GM23338 (cell line): ENCODE measurements at places on chromosomes 5 and 9. TPM values are rescaled to one million over a fixed set of nuclear protein-coding genes. Genes with fewer than 3 reads are reported as not detected.

DNA sequence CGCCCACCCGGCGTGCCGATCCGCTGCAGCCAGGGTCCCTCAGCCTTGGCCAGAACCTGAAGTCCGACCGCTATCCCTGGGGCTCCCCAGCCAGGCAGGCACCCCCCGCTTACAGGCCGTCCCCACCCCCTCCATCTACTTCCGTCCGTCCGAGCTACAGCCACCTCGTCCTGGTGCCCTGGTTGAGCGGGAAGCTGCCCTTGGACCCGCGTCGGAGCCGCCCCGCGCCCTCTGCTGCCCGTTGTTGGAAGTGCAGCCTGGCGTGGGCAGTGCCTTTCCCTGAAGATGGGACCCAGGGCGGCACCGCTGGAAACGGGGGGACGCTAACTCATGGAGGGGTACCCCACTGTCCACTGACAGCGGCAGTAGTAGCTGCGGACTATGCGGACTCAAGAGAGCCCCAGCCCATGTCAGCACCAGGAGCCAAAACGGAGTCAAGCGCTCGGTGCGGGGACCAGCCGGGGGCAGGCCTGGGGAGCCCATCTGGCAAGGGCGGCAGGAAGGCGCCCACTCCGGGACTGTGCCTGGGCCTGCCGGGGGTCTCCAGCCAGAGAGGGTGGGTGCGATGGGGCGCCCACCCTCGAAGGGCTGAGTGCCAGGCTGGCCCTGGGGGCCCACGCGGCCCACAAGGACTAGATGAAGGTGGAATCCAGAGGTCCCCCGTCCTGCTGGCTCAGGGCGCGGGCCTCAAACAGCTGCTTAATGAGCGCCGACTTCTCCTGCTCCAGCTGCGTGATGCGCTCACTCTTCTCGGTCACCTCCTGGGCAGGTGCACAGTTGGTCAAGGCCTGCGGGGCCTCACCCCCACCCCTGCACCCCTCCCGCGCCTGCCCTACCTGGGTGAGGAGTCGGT lies 6.1 kb downstream of the SAPCD2 start:
- H3K4me3 ChIP-seq, result no peak overlapping the region
- H3K4me1 ChIP-seq, result peaks cover 12% of the 10 kb centered on the region; the same call in 1 of the 2 replicates
- H3K27ac ChIP-seq, result no peak overlapping the region

Gene GFI1B
- 0.28 TPM in 1 of 2 replicates, not detected in the other for polyA plus RNA-seq

DNA sequence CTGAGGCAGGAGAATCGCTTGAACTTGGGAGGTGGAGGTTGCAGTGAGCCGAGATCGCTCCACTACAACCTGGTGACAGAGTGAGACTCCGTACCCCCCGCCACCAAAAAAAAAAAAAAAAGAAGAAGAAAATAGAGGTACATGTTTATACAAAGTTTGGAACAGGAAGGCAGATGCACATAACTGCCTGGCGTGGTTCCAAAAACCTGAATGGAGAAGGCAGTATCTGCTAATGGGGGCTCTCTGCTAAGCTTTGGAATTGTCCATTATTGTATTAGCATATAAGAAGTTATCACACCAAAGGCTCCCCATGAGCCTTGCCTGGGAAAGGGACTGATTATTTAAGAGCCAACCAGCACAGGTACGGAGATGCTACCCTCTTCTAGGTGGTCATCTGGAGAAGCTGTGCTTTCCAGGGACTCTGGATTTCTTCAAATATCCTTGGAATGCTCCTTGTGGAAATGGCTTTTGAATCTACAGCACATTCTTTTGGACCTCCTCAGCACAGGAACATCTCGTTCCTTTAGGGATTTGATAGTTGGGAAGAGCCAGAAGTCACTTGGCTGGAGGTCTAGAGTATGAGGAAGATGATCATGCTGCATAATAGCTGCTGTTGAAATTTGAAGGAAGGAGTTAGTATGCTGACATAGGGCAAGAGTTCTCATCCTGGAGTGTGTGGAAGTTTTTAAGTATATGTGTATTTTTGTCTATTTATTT lies 42.5 kb upstream of the ABCA1 start:
- no peaks in the 10 kb centered on the region for H3K36me3 ChIP-seq
- no peaks in the 10 kb centered on the region for H3K27me3 ChIP-seq
- no peak for DNase-seq
- peaks cover 10% of the 10 kb centered on the region for H3K4me1 ChIP-seq
- no peak overlapping the region for H3K4me3 ChIP-seq

Gene C1QTNF2
- polyA plus RNA-seq, result 0.61 and 0.92 TPM in 2 replicates

Gene EGFL7
- polyA plus RNA-seq, result 38.2 and 44.4 TPM in 2 replicates

Gene ORM2
- 0.76 and 0.90 TPM in 2 replicates for polyA plus RNA-seq

- DNase-seq, result no peak
- no peak overlapping the region for H3K27ac ChIP-seq
- H3K4me1 ChIP-seq, result no peaks in the 10 kb centered on the region; the same call in 1 of the 2 replicates
- no peak overlapping the region for H3K4me3 ChIP-seq
- no peaks in the 10 kb centered on the region for H3K36me3 ChIP-seq
Observed at GRCh38 chr5:58077966-58078365, 381.9 kb downstream of the PLK2 start.

GRCh38 chr5:55136521-55136920 lies 23.4 kb upstream of the GPX8 start:
- H3K4me1 ChIP-seq, result no peaks in the 10 kb centered on the region
- no peak overlapping the region for H3K4me3 ChIP-seq
- H3K27ac ChIP-seq, result no peak overlapping the region
- H3K36me3 ChIP-seq, result no peaks in the 10 kb centered on the region

DNA sequence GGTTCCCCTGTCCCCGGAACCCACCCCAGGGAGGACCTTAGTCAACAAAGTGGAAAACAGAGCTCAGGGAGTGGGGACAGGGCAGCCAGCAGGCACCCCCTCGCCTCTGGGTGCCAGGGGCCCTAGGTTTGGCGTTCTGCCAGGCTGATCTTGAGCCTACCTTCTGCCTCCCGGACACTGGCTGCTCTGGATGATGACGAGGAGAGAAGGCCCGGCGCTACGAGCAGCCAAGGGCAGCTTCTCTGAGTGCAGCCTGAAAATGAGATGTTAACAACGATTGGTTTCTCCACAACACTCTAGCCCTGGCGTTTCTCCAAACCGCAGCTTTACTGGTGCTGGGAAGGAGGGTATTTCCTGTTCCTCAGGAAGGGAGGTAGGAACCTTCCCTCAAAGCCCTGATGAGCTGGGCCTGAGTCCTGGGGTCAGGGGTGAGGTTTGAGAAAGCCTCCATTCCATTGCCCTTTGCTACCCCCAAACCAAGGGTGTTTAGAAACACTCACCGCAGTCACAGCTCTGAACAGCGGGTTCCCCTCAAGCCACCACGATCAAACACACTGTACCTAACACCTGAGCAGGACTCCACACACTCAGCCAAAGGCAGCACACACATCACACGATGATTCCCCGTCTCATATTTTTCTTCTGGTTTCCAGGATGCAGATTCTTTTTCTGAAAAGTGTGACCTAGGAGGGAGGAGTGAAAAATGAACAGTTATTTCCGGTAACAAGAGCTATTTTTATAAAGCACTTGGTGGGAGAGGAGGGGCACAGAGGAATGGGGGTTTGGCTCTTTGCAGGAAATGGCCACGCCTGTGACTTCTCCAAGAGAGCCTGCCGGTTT lies at the start of gene STING1:
STING1 (minus strand) TSS at position 709 of the 840 bp plus-strand sequence. CDS start 1,054 bp downstream, outside the sequence.
- H3K4me1 ChIP-seq, result peaks cover 8% of the 10 kb centered on the region; the same call in 1 of the 2 replicates
- DNase-seq, result no peak
- no peaks in the 10 kb centered on the region for H3K36me3 ChIP-seq
- H3K27me3 ChIP-seq, result no peaks in the 10 kb centered on the region

DNA sequence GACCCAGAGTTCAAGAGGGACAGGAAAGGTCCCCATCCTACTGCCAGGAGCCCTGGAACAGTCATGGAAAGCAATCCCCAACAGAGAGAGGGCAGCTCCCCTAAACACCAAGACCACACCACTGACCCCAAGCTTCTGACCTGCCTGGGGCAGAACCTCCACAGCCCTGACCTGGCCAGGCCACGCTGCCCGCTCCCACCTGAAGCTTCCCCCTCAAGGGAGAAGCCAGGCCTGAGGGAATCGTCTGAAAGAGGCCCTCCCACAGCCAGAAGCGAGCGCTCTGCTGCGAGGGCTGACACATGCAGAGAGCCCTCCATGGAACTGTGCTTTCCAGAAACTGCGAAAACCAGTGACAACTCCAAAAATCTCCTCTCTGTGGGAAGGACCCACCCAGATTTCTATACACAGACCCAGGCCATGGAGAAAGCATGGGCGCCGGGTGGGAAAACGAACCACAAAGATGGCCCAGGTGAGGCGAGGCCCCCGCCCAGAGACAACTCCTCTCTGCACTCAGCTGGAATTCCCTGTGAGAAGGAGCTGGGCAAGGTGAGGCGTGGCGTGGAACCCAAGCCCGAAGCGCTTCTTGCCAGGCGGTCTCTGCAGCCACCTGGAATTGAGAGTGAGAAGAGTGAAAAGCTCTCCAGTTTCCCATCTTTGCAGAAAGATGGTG lies 31.6 kb downstream of the CD180 start:
- no peak overlapping the region for H3K27ac ChIP-seq
- no peak overlapping the region for H3K4me3 ChIP-seq
- no peaks in the 10 kb centered on the region for H3K27me3 ChIP-seq
- DNase-seq, result no peak
- no peaks in the 10 kb centered on the region for H3K4me1 ChIP-seq

GRCh38 chr5:143683459-143683858 lies 128.5 kb upstream of the HMHB1 start:
- no peak for DNase-seq
- H3K4me3 ChIP-seq, result no peak overlapping the region
- H3K27ac ChIP-seq, result no peak overlapping the region
- no peaks in the 10 kb centered on the region for H3K27me3 ChIP-seq
- no peaks in the 10 kb centered on the region for H3K36me3 ChIP-seq
- H3K4me1 ChIP-seq, result no peaks in the 10 kb centered on the region

GRCh38 chr5:22344000-22344399 lies 509.1 kb downstream of the CDH12 start:
- H3K36me3 ChIP-seq, result no peaks in the 10 kb centered on the region
- no peaks in the 10 kb centered on the region for H3K27me3 ChIP-seq
- no peaks in the 10 kb centered on the region for H3K4me1 ChIP-seq

DNA sequence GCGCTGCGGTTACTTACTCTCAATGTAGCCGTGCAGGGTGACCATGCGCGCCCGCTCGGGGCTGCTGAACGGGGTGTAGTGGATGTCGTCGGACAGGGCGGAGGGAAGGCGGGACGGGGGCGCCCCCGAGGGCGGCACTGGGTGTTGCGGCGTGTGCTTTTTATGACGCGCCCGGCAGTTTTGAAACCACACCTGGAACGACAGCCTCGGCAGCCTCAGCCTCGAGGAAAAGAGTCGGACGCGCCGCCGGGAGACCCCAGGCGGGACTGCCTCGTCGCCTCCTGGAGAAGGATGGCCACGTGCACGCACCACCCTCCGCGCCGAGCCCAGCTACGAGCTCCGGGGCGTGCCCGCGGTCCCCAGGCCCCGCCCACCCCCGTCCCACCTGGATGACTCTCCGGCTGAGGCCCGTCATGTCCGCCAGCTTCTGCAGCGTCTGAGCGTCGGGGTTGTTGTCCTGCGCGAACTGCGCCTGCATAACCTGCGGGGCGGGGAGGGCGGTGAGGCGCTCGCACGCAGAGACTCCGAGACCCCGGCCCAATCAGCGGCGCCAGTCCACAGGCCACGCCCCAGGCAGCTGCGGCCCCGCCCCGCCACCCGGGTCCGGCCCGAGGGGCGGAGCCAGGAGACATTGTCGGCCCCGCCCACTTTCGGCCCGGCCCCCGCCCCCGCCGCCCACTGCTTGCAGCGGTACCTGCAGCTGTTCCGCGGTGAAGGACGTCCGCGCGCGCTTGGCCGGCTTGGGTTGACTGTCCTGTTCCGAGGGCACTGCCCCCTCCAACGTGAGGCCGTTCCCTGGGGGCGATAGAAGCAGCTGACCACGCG lies 15.0 kb downstream of the LHX6 start:
- no peak overlapping the region for H3K27ac ChIP-seq
- no peaks in the 10 kb centered on the region for H3K36me3 ChIP-seq
- DNase-seq, result peak; percentile 95
- H3K4me1 ChIP-seq, result peaks cover 19% of the 10 kb centered on the region

DNA sequence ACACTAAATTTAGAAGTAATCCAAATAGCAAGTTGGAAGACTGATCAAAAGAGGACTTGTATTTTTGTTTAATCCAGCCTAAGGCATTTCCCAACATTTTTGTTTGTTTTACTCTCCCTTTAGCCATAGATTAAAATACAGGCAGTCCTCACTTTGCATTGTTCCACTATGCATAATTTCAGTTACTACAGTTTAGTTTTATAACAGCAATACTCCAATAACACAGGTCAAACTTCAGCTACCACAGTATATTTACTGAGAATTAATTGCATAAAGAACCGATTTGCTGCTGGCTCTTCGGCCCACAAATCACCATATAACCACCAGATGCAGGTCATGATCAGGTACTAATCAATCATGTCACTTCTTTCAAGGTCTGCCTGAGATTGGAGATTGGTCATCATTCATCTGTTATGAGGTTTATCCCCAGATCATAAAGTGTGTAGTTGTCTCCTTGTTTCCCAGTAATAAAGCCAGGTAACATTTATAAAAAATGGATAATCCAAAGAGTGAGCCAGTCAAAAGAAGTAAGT lies 12.1 kb downstream of the FTMT start:
- H3K36me3 ChIP-seq, result no peaks in the 10 kb centered on the region
- H3K27me3 ChIP-seq, result no peaks in the 10 kb centered on the region
- H3K4me3 ChIP-seq, result no peak overlapping the region
- no peak overlapping the region for H3K27ac ChIP-seq
- no peaks in the 10 kb centered on the region for H3K4me1 ChIP-seq

- no peak overlapping the region for H3K4me3 ChIP-seq
- no peaks in the 10 kb centered on the region for H3K27me3 ChIP-seq
- no peaks in the 10 kb centered on the region for H3K4me1 ChIP-seq
Observed at GRCh38 chr5:85663708-85664031, 954.1 kb upstream of the COX7C start.

GRCh38 chr5:159058716-159059636 lies 40.7 kb downstream of the EBF1 start:
- H3K4me1 ChIP-seq, result peaks cover 12% of the 10 kb centered on the region
- no peak overlapping the region for H3K4me3 ChIP-seq
- H3K36me3 ChIP-seq, result no peaks in the 10 kb centered on the region

DNA sequence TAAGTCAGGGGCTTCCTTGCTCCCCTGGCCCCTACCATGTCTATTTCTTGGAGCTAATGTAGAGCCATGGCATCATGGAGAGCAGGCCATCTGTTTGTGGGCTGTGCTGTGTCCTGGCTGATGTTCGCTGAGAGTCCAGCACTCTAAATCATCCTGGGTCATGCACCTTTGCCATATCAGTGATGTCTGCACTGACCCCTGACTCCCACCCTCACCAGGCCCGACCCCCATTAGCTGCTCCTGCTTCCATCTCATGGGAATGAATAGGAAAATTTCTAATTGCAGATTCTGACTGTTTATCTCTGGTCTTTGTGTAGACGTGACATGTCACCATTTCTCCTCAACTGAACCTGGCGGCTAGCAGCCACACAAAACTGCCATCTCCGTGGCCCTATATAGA lies 236.9 kb downstream of the NSG2 start:
- no peak overlapping the region for H3K27ac ChIP-seq
- no peaks in the 10 kb centered on the region for H3K4me1 ChIP-seq
- H3K4me3 ChIP-seq, result no peak overlapping the region
- no peaks in the 10 kb centered on the region for H3K36me3 ChIP-seq
- no peak for DNase-seq
